ENCODE measurements at places on chromosomes 6 and 20.

GRCh38 chr20:301886-302848 is 4.8 kb downstream of the ZCCHC3 start:
- DNase-seq, result no peak

GRCh38 chr20:25173886-25174308 is 21.6 kb upstream of the ENTPD6 start:
- DNase-seq, result no peak

- DNase-seq, result no peak
Observed at GRCh38 chr20:653590-654416, 803 bp upstream of the SRXN1 start.

DNA sequence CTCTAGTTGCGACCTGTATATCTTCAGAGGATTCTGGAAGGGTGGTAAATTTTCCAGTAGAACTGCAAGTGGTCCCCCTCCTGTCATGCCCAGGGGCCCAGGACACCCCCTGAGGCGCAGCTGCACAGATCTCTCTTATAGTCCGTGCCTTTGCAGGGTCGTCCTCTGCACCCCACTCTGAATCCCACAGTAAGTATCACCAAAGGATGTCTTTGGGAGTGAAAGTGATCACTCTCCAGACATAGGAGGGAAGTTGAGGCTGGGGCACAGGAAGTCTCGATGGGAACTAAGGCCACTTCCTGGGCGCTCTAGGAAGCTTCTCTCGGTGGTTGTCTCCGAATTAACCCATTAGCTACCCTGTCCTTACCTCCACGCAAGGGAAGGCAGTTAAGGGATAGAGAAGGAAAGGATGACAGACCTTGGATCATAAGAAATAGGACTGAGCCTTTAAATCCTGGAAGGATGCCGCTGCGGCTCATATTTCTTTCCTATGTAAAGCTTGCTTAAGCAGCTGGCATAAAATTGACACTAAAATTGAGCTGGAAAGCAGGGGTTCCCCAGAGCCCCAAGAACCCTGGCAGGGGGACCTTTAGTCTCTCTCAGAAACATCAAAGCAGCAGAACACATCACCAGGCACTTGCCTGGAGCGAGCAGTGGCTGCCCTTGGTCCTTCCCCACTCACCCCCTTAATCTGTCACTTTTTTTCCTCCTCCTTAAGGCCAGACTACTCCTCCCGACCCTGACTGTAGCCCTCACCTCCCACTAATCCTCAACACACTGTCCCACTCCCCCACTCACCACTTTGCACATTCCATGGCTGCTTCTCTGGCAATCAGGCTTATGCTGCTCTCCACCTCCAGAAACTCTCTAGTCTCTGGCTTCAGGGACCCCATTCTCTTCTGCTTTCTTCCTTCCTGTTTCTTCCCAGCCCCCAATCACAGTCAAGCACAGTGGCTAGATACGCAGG is at the start of gene ZKSCAN4:
Gene ZKSCAN4, minus strand, starts transcription at position 261 of the 967 bp plus-strand sequence. CDS start 289 bp downstream, outside the sequence.
- peak; percentile 62 for DNase-seq

GRCh38 chr6:117346142-117346930 is 79.4 kb downstream of the ROS1 start:
- DNase-seq, result no peak

DNA sequence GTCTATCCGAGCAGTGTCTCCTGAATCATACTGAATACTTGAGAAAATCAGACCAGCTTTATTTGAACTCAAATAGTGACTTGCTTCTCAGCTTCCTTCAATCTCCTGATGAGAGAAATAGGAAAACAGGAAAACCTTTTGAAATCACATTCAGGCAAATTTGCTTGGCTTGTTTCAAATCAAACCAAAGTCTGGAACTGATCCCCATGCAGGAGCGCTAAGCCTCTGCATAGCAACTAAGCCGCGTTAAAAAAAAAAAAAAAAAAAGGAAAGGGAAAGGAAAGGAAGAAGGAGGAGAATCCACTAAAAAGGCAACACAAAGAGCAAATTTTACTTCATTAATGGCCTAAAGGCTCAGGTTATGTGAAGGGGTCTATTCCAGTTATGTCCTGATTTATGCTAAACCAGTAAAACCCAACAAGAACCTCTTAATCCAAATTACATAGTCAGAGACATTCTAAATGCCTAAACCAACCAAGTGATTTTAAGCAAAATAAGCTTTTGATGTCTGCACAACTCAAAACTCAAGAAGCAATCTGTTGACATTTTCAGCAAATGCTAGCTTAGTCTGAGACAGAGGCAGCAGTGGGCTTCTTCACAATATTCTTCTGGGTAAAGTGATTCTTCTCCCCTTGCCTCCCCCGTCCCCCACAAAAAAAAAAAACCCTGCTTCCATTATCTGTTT is 112.5 kb downstream of the SOBP start:
- DNase-seq, result no peak

DNA sequence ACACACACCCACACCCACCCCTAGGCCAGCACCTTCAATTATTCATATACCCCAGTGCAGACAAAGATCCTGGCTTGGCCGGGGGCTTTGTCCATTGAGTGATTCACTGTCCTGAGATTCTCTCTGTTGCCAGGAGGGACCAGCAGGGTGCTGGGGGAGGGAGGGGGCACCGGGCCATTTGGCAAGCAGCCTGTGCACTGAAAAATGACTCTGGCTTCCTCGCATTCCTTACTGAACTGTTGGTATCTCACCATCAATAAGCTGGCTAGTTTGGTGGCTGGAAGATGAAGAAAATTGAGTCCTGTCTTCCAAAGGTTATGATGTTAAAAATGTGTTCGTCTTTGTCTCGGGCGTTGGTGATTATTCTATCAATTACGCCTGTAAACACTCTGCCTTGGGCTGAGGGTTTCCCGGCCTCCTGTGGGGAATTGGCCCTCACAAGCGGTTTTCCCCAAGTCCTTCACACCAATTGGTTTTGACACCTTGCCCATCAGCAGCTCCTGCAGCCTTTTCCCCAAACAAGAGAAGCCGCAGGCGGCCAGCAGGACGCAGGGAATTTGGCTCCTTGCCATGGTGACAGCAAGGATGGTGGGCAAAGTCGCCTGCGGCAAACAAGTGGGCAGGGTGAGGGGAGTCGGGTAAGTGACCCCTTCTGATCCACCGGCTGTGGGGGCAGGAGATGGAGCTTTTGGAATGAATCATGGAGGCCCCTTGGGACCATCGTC is 4.9 kb downstream of the VSTM2L start:
- DNase-seq, result no peak

DNA sequence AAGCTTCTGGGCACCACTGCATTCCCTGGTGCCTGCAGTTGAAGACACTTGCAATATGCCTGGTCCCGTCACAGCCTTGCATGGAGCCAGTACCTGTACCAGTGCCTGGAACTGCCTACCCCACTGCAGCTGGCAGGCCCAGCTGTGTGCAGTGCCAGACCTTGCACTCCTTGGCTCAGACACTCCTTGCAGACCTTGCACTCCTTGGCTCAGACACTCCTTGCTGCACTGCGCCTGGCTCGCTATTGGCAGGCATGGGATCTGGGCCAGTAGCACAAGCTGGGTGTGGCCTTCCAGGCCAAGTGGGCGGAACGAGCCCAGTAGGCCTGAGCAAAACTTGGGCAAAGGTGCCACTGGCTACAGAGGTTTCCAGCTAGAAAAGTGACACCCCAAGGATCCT is 1189.1 kb downstream of the GRIK2 start:
- DNase-seq, result no peak

- DNase-seq, result no peak
Observed at GRCh38 chr6:25883991-25884390, 9.9 kb upstream of the SLC17A3 start.

GRCh38 chr6:7668936-7669335 is 57.0 kb upstream of the BMP6 start:
- no peak for DNase-seq

DNA sequence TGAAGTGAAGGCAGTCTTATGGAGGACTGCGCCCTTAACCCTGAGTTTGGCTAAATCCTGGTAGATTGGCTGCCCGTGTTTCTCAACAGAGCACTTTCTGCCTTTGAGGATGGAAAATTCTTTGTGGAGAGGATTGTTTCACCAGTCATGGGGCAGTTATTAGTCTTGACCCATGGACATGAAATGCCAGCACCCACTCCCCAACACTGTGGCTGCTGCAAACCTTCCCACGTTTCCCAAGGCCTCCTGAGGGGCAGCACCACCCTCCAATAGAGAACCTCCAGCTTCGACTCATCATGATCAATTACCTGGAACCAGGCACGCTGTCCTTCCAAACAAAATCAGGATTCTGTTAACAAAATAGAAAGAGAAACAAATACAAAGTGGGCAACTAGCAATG is 117.8 kb downstream of the PXDC1 start:
- DNase-seq, result no peak

Data from stimulated activated CD8-positive, alpha-beta memory T cell treated with anti-CD3 and anti-CD28 coated beads, Interleukin-4, amount 100 ng/mL, for 4 hours (primary cell).